Renal cortex interstitium (tissue), 15 donors: ENCODE measurements at places on chromosomes 7 and 10. TPM values are rescaled to one million over a fixed set of nuclear protein-coding genes. Genes with fewer than 3 reads are reported as not detected.

Gene DMBT1
- polyA plus RNA-seq: 0.12 TPM

- no peak for DNase-seq
Observed at GRCh38 chr7:99380032-99380822, 5.7 kb downstream of the ARPC1B start.

DNA sequence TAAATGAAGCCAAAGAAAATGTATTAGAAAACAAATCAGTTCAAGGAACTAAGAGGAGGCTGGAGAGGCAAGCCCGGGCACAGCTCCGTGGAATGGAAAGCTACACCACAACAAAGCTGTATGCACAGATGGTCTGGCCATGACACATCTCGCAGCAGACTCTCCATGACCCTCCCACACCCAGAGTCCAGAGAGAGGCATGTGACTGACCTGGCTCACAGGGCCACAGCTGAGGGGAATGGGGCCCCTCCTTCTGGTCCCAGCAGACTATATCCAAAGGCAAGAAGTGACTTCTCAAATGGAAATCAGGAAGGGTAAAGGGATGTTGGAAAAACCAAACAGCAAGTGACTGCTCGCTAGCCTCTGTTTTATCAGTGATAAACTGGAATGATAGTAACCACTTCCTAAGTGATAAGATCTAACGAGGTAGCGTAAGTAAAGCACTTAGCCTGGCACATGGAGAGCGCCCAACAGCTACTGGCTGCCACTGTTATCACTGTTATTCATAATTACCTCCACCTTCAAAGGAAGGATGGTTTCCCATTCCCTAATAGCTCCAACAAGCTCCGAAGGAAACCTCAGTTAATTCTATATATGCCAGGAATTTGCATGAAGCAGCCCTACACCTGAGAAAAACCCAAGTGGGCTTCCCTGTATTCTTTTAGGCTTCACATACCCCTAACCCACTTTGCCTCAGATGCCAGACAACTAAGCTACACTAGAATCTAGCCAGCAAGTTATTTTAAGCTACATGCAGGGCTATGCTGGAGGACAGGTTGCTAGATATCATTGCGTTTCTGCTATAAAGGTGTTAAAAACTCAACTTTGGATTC lies 8.4 kb downstream of the OSBPL3 start:
- DNase-seq: no peak

GRCh38 chr7:87510411-87510875 lies 35.0 kb upstream of the ABCB4 start:
- DNase-seq: no peak

DNA sequence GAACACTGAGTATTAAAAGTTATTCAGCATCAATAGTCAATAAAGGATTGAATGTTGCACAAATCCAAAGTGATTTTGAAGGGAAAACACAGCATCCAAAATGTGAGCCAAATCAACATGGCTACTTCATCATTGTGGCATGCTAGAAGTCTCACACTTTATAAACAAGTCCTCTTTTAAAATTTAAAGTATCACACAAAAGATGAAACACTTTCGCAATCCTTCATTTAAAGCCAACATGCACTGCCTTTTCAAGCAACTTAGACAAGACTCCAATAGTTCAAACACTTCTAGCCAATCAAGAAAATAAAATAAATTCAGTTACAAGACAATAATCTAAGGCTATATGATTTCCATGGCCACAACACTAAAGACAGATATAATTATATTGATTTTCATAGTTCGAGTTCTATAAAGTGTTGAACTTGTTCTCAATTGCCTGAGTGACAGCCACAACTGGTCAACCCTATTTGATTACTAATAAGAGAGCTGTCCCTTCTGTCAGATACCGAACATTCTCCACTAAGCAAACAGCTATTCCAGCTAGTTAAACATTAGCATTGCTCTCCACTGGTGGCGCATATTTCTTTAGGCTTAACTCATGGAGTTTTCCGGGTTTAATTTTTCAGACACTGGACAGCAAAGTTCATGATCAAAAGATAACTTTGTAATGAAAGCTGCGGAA lies 8.3 kb downstream of the EBF3 start:
- no peak for DNase-seq

DNA sequence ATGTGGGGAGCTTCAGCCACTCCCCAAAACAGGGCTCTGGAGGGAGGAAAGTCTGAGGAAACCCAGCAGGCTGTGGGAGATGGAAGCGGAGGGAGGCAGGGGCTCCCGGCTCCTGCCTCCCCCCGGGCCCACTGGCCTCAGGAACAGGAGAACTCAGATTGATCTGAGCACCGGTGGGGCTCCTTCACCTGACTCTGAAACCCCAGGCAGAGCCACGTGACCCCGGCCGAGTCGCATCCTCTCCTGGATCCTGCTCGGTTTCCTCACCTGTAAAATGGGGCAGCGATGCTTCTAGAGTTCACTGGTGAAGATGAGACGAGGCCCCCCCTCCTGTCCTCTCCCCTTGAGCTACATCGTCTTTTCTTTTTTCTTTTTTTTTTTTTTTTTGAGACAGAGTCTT lies 33.6 kb downstream of the TCERG1L start:
- no peak for DNase-seq
